Brain pericyte (primary cell): ENCODE measurements at places on chromosomes 11 and 22.

GRCh38 chr11:104907521-104908185, 9.4 kb upstream of the CASP12 start:
- DNase-seq: no peak

GRCh38 chr22:44850946-44851345, 98.6 kb downstream of the ARHGAP8 start:
- DNase-seq: no peak

GRCh38 chr11:68372114-68372513, 59.7 kb downstream of the LRP5 start:
- no peak for DNase-seq

DNA sequence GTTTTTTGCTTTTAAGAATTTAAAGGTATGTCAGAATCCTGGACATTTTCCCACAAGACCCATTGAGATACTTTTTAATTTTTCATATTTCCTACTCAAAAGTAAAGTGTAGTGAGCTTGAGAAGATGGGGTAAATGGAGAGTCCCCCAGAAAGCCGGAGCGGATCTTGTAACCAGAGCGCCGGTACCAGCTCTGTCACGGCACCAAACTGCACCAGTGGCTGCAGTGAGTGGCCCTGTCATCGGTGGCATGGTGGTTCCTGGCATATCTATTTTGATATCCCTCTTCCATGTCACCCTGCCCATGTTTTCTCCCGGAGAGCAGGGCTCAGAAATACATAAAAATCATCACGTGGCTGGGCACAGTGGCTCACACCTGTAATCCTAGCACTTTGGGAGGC, 19.3 kb downstream of the DDX25 start:
- DNase-seq: no peak

DNA sequence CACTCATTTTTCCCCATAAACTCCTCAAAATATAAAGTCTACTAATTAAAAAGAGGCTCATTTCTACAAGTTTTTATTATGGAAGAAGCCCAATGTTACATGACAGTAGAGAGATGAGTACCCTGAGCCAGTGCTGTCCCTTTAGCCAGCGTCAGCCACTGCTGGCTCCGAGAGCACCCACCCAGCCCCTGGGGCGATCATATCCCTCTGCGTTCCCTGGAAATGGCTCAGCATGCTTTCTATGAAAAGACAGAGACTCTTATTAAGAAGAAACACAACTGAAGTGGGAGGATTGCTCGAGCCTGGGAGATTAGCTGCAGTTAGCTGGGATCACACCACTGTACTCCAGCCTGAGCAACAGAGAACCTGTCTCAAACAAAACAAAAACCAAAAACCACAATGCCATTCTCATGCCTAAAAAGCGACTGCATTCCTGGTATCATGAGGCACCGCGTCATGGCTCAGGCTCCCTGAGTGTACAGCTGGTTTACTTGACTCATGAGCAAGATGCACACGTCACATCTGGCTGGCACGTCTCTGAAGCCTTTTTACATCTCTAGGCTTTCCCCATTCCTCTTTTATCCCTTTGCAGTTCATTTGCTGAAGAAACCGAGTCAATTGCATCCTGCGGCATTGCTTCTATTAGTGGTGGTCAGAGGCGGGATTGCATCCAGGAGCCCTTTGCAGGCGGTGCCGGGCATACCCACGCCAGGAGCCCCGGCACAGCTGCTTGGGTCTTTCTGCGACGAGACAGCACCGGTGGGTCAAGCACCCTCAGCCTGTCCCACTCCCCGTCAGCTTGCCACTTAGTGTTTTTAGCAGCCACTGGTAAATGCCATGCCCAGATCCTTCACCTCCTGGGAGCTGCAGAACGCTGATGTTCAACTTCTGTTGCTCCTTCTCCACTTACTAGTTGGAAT, 119.9 kb downstream of the CTTN start:
- no peak for DNase-seq
